A172 (cell line): ENCODE measurements at places on chromosomes 2 and 18.

GRCh38 chr2:46858702-46859090 is 56.9 kb downstream of the MCFD2 start:
- peak; percentile 89 for DNase-seq

DNA sequence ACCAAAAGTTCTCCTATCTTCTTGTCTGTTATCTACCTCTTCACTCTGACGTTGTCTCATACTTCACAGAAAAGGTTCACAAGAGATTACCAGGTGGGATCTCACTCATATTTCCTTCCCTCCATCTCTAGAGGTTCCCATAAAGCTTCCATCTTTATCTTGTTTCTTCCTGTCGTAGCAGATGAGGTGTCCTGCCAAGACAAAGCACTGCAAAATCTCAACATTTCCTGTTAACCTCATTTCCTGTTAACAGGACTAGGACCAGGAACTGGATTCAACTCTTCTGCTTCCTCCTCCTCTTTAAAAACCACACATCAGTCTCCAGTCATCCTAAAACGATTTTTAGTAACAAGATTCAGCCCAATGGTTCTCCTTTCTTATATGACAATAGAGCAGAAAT is 512.8 kb upstream of the NRP2 start:
- DNase-seq, result peak; percentile 12

DNA sequence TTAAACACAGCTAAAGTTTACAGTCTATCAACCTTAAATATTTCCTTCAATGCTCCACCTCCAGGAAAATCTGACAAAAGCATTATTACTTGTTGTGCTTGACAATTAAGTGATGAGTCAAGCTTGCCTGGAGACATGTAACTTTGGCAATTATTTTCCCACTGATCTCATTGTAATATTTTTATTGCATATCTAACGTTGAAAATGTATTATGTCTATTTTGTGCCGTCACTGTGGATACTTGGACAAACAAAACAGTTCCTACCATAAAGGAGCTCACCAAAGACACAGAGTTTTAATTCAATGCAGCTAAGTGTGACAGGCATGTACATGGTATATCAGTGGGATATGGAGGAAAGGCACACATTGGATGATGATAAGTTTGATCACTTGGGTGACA is 24.7 kb downstream of the RNF103 start:
- DNase-seq, result no peak

DNA sequence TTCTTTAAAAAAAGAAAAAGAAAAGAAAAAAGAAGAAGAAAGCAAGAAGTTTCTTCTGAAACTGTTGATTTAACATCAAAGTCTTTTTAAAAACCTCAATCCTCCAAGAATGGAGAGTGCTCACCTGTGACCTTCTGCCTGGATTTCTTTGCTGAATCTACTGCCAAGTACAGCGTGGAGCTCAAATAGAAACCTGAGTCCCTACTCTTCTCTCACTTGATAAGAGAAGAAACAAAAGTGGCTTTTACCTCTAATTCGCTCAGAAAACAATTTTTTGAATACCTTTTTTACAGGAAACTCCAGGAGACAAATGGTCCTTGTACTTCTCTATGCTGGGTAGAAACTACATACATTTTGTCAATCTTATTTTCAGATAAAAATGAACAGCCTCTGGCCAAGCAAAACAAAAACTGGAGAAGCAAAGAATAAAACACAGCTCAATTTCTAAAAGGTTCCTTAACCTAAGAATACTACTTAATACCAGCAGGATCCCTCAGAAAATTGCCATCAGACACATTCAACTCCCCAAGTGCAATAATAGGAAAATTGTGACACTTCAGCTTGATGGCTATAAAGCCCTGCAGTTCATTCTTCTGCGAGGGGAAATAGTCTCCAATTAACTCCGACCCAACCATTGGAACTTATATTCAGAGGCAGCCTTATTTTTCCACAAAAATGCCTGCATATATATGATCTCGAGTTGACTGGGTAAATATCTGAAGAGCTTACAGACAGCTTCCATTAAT is 85.8 kb downstream of the GRB14 start:
- no peak for DNase-seq

GRCh38 chr2:218788529-218789255 is 6.7 kb downstream of the CYP27A1 start:
- no peak for DNase-seq
